ENCODE measurements at places on chromosomes 4 and X. TPM values are rescaled to one million over a fixed set of nuclear protein-coding genes. Genes with fewer than 3 reads are reported as not detected.

DNA sequence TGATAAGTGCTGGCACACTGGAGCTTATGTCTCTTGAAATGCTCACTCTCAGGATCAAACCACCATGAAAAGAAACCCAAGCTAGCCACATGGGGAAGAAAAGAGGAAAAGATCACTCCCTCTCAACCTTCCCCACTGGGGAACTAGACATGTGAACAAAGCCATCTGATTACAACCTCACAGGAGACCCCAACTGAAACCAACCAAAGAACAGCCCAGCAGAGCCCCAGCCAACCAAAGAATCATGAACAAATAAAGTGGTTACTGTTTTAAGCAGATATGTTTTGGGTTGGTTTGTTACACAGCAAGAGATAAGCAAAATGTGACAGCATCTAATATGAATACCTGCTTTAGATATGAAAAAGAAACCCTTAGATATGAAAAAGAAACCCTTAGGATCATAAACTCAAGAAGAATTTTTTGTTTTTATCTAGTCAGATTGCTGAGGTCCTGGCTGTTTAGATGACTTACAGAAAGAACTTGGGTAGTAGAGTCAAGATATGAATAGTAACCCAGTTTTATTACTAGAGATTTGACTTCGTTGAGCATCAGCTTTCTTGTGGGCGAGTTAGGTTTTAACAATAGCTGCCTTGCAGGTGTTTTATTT lies 23.7 kb upstream of the TLR7 start:
- no peak for DNase-seq

DNA sequence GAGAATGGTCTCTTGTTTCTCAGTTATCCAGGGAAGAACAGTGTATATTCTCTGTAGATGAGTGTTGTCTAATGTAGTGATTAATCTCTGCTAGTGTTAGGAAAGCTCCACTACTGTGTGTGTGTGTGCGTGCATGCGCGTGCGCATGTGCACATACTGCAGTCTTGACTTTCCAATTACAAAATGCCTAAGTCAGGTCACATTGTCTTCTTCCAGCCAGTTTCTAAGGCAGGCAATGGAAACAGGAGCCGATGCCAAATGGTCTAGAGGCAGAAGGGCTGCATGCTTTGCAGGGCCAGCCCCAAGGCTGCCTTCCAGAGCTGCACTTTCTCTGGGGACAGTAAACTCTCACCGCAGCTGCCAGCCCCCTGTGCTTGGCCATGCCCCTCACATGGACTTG lies 30.5 kb upstream of the NAP1L5 start:
- no peak for DNase-seq

- no peak for DNase-seq
Observed at GRCh38 chrX:150360331-150360730, 2.8 kb upstream of the MAMLD1 start.

DNA sequence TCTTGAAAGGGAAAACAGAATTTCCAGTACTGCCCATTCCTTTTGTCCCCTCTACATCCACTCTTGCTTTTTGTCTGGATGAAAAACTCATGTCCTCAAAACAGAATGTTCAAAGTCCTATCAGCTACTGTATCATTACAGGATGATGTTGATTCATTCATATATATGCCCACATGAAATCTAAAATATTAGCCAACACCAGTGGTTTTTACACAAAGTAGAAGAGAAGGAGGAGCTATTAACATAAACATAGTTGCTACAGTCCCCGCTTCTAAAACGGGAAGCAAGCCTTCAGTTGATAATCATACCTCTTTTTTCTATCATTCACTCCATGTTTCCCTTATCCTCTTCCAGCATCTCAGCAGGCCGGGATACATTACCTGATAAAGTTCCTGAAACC lies 7.7 kb upstream of the THOC2 start:
- DNase-seq = no peak

DNA sequence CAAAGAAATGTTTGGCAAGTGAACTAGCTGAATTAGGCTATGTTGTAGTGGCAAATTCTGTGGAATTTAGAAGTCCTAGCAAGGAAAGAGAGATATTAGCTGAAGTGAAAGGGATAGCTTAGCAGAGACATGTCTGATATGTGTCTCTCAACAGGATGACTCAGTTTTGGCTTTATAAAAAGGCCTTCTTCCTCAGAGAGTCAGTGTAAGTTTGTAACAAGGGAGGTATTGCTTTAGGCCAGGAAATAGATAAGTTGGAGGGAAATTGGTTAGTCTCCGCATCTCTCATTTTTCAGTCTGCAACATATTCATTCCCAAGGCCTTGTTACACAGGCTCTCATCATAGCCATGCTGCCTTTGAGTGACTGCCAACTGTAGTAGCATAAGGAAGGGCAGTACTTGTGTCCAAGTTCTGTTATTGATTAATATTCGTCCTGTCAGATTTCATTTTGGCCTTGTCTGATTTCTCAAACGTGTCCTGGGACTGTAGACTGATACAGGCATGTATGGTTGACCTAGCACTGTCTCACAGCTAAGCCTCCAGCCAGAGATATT lies 4.0 kb downstream of the TMEM164 start:
- no peak for DNase-seq

DNA sequence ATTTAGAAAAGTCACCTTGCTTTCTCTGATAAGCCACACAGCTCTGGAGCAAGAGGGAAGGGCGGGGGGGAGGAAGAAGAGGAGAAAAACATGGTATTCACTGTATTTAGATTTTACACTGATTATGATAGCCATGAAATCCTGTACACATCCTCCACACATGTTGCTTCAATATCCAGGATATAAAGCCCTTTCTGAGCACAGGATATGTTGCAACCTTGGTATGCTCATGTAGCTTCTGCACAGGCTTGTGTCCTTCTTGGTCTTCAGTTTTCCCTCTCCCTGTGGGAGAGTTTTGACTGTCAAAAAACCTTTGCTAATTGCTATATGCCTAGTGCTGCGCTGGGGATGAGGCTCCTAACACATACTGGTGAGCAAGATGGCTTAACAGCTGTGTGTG lies 61.9 kb upstream of the DAPP1 start:
- DNase-seq = no peak

DNA sequence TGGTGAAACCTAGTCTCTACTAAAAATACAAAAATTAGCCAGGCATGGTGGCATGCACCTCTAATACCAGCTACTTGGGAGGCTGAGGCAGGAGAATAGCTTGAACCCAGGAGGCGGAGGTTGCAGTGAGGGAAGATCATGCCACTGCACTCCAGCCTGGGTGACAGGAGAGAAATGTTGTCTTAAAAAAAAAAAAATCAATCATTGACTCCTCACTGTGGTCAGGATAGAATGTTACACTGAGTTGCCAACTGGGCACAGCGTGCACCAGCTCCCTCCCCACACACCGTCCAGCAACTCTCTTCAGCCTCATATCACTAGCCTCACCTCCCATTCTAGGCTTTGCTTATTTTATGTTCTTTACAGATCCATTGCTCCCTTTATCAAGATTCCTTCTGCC lies 79.5 kb downstream of the CHRNA9 start:
- no peak for DNase-seq

DNA sequence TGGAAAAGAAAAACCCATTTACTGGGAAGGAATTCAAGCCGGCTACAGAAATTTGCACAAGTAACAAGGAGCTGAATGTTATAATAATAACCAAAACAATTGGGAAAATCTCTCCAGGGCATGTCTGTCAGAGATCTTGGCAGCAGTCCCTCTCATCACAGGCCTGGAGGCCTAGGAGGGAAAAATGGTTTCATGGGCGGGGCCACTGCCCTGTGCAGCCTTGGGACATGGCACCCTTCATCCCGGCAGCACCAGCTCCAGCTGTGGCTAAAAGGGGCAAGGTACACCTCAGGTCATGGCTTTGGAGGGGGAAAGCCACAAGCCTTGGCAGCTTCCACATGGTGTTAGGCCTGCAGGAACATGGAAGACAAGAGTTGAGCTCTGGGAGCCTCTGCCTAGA lies 513.1 kb upstream of the CNKSR2 start:
- DNase-seq = no peak

Gene MAGEA2
- not detected for total RNA-seq

Gene NSD2
- total RNA-seq = 150 TPM

Gene NOX1
- total RNA-seq = not detected

Gene MSX1
- total RNA-seq = 0.24 TPM

Gene NSDHL
- 21.8 TPM for total RNA-seq

Measured in CD8-positive, alpha-beta memory T cell (primary cell).